ENCODE measurements at places on chromosomes 1 and 21.

GRCh38 chr1:54312796-54313316 is 93.3 kb downstream of the SSBP3 start:
- no peak for DNase-seq

DNA sequence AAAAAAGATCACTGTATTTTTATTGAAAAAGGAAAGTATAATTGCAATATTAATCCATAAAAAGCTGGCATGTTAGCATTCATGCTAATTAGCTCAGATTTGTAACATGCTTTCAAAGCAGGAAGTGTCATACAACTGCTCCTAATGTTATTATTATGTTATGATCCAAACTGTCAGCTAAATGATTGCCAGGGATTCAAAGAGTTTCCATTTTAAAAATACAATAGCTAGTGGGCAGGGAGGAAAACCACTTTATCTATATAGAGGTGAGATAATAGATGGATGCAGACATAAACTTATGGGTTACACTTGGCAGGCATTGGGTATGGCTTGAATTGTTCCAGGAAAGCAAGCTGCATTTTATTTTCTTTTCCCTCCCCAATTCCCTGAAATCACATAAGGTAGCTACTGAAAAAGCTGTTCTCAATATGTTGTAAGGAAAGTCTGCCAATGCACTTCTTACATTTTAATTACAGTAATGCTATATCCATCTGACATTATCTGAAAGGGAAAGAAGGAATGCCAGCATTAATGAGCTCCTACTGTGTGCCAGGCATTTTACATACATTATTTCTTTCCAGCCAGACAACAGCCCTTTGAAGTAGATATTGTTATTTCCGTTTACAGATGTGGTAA is 9.8 kb upstream of the MYSM1 start:
- no peak for DNase-seq

GRCh38 chr1:231829332-231829731 is 202.7 kb downstream of the DISC1 start:
- DNase-seq = no peak

DNA sequence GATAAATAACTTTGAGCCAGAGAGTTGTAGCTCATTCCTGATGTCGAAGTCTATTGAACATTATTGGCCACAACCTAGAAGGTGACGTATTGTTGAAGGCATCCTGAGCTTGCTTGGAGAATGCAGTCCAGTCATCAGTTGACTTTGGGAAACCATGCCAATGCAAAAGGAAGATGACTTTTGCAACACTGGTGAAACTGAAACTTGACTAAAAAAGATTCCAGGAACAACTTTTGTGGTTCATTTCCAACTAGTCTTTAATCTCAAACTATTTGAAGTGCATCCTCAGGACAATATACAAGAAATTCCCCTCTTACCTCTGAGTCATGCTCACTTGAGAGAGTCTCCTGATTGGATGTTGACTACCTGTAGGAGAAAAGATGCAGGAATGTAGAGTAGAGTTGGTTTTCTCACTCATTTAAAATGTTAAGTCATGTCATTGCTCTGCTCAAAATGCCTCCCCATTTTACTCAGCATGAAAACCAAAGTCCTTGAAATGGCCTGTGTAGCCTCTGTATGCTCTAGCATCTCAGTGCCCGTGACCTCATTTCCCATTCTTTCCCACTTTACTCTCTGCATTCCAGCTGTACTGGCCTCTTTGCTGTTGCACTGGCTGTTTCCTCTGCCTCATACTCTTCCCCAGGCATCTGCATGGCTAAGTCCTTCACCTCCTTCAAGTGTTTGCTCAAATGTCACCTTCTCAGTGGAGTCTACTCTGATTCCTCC is 24.4 kb upstream of the LEPR start:
- no peak for DNase-seq

DNA sequence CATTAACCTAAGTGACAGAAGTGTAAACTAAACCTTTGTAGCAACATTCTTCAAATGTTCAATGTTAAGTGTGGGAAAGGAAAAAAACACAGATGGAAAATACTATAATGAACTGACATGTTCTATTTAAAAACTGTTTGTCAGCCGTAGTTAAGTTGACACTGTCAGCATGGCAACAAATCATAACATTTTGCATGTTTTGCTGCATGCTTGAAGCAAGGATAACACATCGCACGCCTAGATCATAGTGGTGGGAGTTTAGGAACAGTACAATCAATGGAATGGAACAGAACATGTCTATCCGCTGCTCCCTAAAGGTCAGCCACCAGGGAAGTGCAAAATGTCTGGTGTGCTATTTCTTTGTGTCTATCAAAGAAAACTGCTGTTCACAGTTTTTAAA is 62.5 kb upstream of the ESRRG start:
- no peak for DNase-seq

GRCh38 chr1:116993286-116993685 is 8.3 kb upstream of the CD101 start:
- DNase-seq = no peak

DNA sequence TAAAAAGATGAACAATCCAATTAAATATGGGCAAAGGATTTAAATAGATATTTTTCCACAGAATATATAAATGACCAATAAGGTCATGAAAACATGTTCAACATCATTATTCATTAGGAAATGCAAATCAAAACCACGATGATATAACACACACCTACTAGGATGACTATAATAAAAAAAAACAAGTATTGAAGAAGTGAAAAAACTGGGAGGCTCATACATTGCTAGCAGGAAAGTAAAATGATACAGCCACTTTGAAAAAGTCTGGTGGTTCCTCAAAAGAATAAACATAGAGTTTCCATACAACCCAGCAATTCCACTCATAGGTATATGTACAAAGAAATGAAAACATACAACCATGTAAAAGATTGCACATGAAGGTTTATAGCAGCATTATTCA is 75.7 kb upstream of the RAB4A start:
- no peak for DNase-seq

DNA sequence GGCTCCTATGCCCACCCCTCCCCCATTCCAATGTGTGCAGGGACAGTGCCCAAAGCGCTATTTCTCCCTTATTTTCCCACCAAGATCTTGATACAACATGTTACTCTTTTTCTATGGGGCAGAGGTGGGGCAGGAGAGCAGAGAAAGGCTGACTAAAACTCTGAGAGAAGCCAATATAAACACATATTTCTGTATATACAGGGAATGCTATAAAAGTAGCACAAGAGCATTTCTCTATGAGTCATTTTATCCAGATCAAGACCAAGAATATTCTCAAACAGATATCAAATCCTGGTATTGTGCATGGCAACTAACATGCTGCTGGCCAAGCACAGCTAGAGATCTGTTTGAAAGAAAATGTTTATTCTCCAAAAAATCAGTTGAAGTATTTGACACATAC is 7.3 kb downstream of the WDR26 start:
- DNase-seq = no peak

GRCh38 chr21:28252928-28253327 is 739.7 kb downstream of the LTN1 start:
- no peak for DNase-seq

- no peak for DNase-seq
Observed at GRCh38 chr1:159918352-159919200, 6.7 kb downstream of the TAGLN2 start.

GRCh38 chr1:50893466-50893865 is 66.6 kb downstream of the FAF1 start:
- DNase-seq = no peak

DNA sequence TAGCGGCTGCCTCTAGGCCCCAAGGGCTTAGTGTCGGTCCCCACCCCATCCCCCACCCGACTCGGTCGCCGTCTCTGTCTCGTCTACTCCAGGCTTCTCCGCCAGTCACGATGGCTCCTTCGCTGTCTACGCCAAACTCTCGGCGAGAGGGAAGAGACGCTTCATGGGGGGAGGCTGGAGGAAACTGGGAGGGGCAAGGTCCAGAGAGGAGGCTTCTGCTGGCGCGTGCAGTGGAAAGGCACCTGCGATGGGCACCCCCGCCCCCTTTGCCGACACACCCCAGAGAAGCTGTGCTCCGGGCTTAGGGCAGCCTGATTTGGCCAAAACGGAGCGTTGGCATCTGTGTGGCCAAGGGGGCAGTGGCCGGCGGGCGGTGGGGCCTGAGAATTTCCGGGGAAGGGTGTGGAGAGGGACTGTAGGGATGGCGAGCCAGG is 1.2 kb upstream of the CSMD2 start:
- DNase-seq = no peak

DNA sequence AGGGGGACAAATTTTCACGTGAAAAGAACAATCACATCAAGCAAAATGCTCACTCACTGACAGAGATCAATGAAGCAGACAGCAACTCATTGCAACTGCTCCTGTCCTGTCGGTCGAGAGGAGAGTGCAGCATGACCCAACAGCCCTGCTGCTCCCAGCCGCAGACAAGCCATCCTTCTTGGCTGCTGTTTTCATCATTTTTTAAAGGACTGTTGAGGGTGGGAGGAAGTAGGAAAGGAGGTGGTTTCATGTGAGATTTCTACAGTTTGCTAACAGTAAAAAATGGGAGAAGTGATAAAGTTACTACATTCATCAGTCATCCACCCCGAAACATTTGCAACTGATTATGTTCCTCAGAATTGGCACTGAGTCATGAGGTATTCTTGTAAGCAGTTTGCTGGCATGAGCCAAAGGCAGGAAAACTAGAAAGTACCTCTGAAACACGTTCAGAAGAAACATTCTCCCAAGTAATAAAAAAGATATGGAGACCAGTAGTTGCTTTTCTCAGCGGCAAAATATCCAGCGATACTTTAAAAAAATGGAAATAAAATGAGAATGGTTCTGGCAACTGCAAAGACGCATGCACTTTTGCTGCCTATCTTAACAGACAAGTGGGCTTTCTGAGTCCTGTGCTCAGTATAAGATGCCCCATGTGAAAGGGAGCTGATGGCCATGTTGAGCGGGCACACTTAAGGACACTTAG is 72.0 kb upstream of the CLDN14 start:
- DNase-seq = no peak

- DNase-seq = no peak
Observed at GRCh38 chr1:82806133-82806532, 1005.4 kb downstream of the ADGRL2 start.

DNA sequence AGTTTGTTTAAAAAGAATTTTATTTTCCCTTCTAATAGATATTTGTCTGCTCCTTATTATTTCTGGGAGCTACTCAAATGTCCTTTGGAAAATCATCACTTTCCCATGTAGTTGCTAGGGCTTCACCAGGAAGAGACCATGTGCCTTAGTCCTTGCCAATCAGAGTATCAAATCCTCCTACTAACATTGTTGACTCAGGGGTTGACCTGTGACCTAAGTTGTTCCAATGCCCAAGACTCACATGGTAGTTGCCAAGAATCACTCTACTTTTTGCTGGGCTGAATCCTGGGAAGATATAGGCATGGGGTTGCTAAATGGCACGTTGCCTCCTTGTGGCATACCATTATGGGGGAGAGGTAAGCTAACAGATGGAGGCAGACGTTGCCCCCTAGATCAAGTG is 58.2 kb upstream of the FOXD3 start:
- DNase-seq = no peak

Data from T-helper 22 cell (primary cell).